ENCODE measurements at places on chromosomes 1 and 21.

DNA sequence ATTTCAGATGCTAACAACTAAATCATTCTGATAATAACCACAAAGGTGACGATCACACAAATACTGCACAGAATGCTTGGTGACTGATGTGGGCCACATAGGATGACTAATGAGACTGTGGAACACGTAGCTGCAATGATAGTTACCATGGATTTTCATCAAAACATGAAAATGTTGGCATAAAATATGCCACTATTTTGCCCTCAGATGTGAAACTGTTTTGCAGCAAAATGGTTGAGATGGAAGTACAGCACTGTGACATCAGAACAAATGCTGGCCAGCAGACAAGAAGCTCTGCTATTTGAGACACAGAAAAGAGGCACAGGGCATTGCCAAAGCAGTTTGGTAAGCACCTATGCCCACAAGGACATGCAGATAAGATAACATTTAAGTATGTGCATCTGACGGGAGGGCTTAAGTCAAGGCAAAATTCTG lies 83.8 kb downstream of the NIBAN1 start:
- no peak for DNase-seq

GRCh38 chr21:27143476-27143875 lies 176.6 kb upstream of the ADAMTS5 start:
- no peak for DNase-seq

- DNase-seq, result no peak
Measured at GRCh38 chr1:166882893-166883292, 6.8 kb upstream of the TADA1 start.

GRCh38 chr1:50681931-50682330 lies 258.7 kb upstream of the DMRTA2 start:
- DNase-seq, result no peak

GRCh38 chr1:43302721-43303470 lies 2.1 kb downstream of the TIE1 start:
- no peak for DNase-seq

GRCh38 chr1:34736692-34737091 lies 18.2 kb upstream of the GJB5 start:
- DNase-seq, result no peak

DNA sequence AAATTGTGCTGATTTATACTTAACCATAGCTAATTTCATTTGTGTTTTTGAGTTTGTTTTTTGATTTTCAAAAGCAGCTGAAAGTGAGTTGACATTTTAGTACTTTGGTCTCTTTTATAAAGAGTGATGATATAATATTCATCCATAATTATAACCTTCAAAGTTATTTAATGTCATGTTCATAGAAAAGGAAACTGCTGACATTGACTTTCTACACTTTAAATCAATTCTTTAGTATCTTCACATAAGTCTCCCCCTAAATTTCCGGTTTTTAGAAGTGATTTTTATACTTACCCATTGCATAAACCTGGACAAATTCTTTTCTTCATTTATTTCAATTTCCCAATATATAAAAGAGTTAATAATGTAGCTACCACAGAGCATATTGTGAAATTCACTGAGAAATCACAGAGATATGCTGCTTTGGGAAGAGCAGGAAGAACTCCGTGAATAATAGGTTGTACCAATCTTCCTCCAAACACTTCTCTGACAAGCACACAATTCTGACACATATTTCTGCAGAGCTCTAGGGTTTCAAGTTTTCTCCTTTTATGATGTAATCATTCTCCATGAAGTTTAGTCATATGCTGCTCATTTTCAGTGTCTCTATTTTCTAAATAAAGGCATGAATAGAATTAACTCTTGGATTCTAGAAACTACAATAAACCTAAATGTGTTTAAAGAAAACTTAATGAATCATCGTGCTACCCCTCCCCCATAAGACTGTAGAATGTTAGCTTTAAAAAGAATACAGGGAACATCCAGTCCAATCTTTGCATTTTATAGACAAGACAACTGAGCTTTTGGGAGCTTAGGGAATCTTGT lies 25.6 kb upstream of the CDC42BPA start:
- DNase-seq, result no peak

DNA sequence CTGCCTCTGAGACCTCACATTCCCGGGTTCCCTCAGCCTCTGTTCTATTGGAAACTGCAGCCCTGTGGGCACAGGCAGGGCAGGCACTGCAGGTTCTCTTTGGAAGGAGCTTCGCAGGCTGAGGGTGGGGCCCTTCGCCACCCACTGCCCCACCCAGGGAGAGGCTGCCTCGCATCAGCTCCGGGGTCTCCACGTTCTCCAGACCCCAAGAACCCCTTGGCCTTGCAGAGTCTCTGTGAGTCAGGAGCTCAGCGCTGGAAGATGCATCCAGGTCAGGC lies 8.6 kb upstream of the C1orf159 start:
- no peak for DNase-seq

DNA sequence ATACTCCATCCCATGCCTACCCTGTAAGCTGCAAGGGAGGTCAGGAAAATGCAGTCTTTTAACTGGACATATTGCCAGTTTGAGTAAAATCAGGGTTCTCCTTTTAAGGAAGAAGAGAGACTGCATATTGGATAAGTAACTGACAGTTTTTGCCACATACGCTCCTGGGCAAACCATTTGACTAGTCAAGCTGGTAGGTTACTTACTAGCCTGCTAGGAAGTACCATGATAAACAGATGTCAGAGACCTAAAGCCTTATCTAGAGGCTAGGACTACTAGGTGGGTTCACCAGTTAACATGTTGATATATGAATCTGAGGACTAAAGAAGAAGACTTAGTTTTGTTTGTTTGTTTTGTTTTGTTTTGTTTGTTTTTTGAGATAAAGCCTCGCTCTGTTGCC lies 33.5 kb downstream of the EEIG2 start:
- no peak for DNase-seq

GRCh38 chr21:27807596-27807995 lies 840.7 kb upstream of the ADAMTS5 start:
- no peak for DNase-seq

GRCh38 chr1:48069662-48070395 lies 72.6 kb upstream of the TRABD2B start:
- DNase-seq, result no peak

- DNase-seq, result no peak
Measured at GRCh38 chr1:26067432-26067911, at the start of gene TRIM63. TSS of gene TRIM63 (minus strand) at chr1:26067630. CDS start at chr1:26067494, 136 bp downstream.

DNA sequence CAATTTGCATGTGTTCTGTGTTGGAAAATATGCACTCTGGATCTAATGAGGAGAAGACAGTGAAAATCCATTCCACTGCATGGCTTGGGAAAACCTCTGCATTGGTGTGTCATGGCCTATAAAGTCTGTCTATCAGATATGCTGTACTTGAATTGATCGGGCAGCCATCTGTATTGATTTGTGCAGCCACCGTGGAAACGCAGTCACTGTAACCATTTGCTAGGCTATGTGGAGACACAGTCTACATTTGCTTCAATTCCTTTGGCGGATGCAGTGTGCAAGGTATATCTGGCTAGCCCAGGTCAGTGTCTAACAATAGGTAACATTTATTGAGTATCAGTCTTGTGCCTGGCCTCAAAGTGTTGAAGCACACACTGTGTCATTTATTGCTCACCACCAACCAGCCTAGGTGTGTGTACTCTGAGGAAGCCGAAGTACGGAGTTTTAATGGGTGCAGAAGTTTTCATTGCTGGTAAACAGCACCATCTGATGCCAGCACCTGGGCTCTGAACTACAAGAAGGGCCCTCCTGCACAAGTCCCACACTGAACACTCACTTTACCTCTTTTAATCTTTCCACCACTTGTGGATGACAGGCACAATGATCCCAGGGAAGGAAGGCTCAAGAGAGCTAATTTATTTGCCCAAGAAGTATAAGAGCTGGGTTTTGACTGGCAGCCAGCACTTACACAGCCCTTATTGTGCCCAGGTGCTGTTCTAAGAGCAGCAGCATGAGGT lies 83.4 kb downstream of the DAB1 start:
- no peak for DNase-seq

- DNase-seq, result no peak
Measured at GRCh38 chr21:41638201-41638790, 128.6 kb downstream of the RIPK4 start.

DNA sequence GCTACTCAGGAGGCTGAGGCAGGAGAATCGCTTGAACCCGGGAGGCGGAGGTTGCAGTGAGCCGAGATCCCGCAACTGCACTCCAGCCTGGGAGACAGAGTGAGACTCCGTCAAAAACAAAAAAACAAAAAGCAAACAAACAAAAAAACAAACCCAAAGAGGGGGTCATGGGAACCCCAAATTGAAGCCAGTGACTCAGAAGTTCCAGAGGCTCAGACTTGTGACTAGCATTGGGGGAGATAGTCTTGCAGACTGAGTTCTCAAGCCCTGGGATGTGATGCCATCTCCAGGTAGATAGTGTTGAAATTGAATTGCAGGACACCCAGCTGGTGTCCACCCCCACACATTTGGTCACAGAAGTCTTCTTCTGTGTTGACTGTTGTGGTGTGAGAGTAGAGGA lies 24.9 kb upstream of the ENO1 start:
- DNase-seq, result no peak

DNA sequence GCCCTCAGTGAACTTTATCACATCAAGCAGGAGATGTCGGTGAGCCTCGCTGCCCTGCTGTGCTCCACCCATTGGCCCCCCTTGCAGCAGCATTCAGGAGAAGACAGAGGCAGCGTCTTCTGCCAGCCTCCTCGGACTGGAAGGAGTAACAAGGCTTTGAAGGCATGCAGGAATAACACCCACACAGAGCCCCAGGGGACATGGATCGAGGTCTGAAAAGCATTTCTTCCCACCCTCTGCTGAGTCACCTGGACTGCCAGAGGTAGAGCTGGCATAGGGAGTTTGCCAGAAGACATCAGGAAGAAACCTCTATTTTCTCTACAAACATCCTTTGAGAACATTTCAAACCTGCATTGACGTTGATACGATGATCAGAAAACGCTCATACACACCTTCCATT lies 42.9 kb downstream of the COL18A1 start:
- DNase-seq, result no peak

DNA sequence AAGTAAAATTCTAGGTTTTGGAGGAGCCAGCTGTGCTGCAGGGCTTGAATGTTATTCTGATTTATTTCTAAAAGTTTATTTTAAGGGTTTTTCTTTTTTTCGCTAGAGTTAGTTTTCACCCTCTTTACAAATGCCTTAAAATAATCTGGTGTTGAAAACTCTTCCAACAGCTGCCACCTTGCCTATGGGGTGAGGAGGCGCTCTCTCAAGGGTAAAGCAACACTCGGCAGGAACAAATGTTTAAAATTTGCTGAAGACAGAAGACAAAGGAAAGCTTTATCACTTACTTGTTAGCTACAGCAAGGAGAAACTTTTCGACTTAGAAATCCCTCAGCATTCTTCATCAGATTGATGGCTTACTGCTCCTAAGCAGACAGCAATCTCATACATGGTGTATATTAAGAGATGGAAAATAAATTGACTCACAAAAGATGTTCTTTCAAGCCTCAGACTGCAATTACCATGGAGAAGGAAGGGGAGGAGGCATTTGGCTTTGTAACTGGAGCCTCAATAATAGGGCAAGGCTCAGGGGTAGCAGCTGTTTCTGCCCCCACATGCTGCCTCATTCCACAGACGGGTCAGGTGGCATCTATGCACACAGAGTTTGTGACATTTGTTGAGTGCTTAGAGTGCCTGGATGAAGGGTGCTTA lies 79.8 kb upstream of the RALGPS2 start:
- no peak for DNase-seq

DNA sequence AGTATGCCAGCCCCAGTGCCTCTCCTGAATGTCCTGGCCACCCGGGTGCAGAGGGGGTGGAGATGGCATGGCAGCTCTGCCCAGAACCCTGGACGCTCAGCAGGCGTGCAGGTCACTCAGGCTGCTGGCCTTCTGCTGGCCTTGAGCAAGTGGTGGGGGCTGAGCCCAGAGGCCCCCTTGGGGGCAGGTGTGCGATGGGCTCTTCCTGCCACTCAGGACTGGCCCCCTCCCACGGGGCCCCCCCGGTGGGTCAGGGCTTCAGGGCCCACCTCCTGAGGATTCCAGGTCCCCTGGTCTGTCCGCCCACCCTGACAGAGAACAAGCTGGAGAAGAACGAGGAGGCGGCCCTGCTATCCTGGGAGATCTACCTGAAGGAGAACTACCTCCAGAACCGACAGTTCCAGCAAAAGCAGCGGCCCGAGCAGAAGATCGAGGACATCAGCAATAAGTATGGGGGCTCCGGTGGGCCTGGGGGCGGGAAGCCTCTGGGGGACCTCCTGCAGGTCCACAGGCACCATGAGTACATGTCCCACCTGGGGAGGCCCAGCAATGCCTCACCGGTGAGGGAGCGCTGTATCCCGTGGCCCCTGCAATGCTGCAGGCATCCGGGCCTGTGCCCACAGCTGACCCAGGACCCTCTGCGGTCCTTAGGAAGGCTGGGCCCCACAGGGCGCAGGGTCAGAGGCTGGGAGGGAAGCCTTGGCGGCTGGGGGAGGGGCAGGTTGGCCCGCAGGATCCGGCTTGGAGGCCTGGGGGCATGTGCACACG lies 37.0 kb upstream of the LRRC3 start:
- DNase-seq, result no peak

GRCh38 chr1:30770150-30770549 lies 12.6 kb upstream of the LAPTM5 start:
- DNase-seq, result no peak

DNA sequence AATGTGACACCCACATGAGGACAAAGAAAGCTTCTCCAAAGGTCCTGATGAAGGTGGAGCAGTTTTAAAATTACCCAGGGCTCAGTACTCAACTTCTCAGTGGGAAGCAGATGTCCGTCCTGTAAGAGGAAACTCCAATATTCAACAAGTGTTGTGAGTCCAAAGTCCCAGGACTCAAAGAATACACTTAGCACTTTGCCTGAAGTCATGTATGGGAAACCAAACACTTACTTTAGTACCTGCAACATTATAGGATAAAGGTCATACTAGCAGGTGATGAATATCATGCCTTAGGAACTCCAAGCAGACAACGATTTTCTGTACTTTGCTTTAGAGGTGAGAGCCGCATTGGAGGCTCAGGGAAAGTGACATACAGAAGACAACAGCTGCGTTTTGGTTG lies 37.2 kb upstream of the ST6GALNAC3 start:
- DNase-seq, result no peak

GRCh38 chr1:81585371-81585770 lies 215.4 kb upstream of the ADGRL2 start:
- DNase-seq, result no peak

DNA sequence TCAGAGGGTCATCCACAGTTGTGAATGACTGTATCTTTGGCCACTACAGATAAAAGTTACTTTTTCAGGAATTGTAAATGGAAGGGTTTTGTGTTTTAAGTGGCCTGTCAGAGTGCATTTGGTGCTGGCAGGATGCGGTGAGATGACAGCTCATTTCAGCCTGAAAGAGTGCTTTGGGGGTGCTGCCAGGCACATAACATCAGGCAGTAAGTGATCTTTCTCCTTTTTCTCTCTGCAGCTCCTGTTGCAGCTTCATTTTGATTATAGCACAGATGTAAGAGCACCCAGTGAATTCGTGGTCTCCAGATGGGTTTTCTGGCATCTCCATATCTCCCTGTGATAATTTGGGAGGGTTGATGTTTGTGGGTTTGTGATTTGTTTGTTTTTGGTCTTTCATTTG lies 14.8 kb upstream of the FAM163A start:
- no peak for DNase-seq

- DNase-seq, result no peak
Measured at GRCh38 chr1:40382108-40382460, 8.6 kb downstream of the SMAP2 start.

Measured in HEK293T (cell line).